ENCODE measurements at places on chromosomes 13 and 19.

DNA sequence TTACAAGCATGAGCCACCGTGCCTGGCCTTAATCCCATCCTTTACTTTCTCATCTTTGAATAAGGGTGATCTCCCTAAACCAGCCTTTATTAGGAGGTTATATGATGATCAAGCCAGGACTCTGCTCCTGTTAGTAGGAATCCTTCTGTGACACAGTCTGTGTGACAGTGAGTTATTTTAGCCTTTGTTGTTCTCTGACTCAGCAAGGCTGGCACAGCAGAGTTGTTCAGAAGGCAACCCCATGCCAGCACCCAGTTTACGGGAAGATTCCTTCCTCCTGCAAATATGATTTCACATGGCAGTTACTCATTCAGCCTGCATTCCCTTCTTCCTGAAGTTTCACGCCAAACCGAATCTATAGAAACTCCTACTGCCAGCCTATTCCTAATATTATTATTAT lies 10.5 kb upstream of the MIER2 start:
- no peak for DNase-seq

- DNase-seq = peak; percentile 22
Measured at GRCh38 chr19:13644645-13645044, 119.7 kb upstream of the MRI1 start.

GRCh38 chr13:108478179-108478578 lies 151.2 kb upstream of the MYO16 start:
- no peak for DNase-seq

DNA sequence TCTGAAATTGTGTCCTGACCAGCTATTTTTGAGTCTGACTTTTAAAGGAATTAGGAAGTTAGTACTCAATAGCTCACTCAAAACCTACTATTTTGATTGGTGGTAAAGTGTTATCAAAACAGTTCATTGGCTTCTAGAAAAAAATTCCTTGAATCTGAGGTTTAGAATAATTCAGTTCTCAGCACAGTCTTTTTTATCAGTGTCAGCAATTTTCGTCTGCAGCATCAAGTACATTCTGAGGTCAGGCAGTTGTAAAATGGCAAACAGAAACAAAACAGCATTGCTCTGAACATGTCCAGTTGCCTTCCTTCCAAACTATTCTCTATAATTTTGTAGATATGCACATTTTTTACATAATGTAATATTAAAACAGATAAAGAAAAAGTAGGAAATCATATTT lies 1644.1 kb downstream of the SLITRK5 start:
- no peak for DNase-seq

DNA sequence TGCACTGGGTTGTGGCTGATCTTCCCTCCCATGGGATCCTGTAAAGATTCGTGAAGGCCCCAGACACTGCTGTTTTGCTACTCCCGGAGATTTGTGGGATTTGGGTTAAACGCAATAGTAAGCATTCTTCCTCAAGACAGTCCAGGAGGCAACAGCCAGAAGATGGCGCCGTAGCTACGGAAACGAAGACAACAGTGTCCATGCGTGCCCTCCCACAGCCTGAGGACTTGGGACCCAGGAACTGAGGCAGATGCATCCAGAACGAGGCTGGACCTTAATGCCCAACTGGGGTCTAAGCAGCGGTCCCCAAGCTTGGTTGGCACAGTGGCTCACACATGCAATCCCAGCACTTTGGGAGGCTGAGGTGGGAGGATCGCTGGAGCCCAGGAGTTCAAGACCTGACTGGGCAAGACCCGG lies 57.6 kb upstream of the ZNF507 start:
- DNase-seq = peak; percentile 89

GRCh38 chr13:59088716-59089115 lies 1075.0 kb downstream of the DIAPH3 start:
- no peak for DNase-seq

DNA sequence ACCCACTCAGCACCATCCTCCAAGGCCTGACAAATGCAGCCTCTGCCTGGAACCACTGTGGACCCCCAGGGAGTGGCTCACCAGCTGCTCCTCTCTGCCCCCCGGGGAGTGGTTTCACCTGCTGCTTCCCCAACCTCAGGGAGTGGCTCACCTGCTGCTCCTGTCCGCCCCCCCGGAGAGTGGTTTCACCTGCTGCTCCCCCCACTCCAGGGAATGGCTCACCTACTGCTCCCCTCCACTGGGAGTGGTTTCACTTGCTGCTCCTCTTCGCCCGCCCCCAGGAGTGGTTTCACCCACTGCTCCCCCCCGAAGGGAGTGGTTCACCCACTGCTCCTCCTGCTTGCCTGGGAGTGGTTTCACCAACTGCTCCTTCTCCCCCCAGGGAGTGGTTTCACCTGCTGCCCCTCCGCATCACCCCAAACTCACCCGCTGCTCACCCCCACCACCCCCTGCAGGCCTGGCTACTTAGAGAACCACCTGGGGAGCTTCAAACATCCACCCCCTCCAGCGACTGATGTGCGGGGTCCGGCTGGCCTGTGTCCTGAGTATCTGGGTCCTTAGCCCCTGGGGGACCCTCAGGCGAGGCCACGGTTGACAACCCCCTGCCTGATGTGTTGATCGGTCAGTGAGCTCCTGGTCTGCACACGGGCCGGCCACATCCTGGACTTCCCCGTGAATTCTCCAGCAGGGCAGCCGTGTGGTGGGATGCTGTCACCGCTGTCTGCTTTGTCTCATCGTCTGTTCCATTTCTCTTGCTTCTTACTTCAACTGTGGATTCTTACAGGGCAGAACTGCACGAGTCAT lies 14.6 kb upstream of the TMEM255B start:
- no peak for DNase-seq

- no peak for DNase-seq
Measured at GRCh38 chr19:39270036-39270871, 2.1 kb downstream of the IFNL2 start.

All from mesendoderm (in vitro differentiated cells).